ENCODE measurements at places on chromosomes 7 and 10.
A peak's percentile ranks its signal among the peaks of the same experiment; 100 is the strongest.

DNA sequence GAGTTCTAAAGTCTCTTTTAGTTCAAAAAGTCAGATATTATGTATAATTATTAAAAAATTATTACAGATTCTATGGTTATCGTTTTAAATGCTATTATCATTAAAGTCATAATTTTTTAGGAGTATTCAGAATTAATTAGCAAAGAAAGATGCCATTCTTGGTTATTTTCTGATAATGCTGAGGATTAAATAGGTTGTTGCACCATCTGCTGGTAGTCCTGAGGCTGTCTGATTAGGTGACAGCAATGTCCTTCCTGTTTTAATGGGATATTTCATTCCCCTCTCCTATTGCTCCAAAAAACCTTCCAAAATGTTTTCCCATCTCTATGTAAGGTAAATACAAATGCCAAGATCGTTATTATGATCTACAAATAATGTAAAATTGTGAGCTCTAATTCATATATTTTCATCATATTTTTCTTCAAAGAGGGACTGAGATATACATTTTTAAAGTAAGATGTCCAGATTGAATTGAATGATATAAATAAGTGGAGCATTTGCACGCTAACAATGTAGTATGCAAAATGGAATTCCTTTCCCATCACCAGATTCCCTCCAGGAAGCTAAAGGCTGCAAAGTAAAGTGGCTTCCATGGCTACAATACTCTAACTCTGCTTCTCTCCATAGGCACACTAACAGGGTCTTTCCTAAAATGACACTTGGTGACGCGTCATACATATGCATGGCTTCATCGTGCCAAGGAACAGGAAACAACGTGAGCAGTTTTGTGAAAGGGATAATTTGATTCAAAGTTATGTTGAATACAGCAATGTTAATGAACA lies 58.8 kb upstream of the AKR1E2 start:
- DNase-seq = peak; percentile 53

DNA sequence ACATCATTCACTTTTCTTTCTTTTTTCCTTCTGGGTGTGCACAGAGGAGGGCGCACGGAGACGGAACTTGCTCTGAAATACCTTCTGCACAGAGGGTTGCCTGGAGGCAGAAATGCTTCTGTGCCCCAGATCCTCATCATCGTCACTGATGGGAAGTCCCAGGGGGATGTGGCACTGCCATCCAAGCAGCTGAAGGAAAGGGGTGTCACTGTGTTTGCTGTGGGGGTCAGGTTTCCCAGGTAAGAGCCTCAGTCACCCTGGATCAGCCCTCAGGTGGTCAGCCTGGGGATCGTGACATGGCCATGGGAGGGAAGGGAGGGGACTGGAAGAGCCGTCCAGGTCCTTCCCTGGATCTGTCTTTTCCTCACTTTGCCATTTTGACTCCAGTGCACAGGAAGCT lies 33.6 kb downstream of the VWA2 start:
- DNase-seq = no peak

GRCh38 chr7:107600816-107601215 lies 20.8 kb downstream of the BCAP29 start:
- DNase-seq = no peak

GRCh38 chr10:22693371-22693784 lies 21.0 kb downstream of the PIP4K2A start:
- DNase-seq = peak; percentile 66

GRCh38 chr7:131604841-131605279 lies 48.4 kb upstream of the PODXL start:
- no peak for DNase-seq

- DNase-seq = no peak
Measured at GRCh38 chr10:104056619-104057273, 28.9 kb downstream of the COL17A1 start.

GRCh38 chr7:24548390-24548789 lies 24.9 kb upstream of the PALS2 start:
- DNase-seq = no peak

GRCh38 chr7:67644151-67644550 lies 647.5 kb downstream of the TYW1 start:
- DNase-seq = no peak

GRCh38 chr10:114208351-114208750 lies 29.2 kb downstream of the TDRD1 start:
- DNase-seq = no peak

GRCh38 chr7:34407586-34407985 lies 250.4 kb upstream of the NPSR1 start:
- DNase-seq = no peak

DNA sequence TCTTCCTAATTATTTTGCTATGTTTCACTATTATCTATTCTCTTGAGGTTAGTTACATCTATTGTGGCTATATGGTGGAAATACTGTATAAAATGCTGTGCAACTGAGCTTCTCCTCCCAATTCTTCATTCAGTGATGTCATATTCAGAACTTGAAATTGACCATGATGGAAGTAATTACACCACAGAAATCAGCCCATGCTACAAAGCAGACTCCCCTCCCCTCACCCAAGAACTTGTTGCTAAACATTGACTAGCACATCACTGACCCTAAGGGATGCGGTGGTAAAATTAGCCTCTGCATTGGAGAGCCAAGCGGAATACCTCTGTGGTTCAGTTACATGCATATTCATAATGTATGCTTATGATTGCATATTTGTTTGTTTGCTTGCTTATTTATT lies 8.8 kb downstream of the CALD1 start:
- DNase-seq = no peak

DNA sequence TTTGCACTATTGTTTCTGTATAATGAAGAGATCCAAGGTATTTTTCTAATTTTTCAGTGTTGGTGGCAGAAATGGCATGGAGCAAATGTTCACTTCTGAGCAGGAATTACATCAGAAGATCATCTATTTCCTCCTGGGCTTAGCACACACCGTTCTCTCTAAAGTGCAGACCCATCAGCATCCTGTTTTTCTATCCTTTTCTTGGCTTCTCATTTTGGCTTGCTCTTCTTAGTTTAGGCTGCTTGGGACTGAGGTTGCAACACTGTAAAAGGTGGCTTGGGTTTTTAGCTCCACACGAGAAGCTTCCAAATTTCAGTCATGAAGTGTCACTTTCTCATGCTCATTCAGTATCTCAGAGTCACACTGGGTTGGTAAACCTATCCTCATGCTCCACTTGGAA lies 79.9 kb upstream of the SMIM30 start:
- DNase-seq = no peak

All from common myeloid progenitor, CD34-positive (primary cell).